ENCODE measurements at places on chromosomes 11 and 22.

DNA sequence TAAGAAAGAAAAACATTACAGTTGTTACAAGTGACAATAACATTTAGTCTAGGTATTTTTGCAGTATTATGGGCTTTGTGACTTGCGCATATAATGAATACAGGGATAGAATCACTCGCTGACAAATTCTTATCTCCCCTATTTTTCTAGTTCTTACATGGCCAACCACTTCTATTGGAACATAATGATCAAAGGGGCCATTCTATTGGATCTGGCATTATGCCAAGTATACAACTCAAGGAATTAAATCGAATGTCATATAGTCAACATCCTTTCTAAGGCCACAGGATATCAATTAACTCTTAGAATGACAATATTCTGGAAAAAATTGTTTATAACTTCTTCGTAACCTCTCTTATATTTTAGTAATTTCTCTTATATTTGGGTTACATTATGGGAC lies 272.0 kb downstream of the TTC28 start:
- no peak for DNase-seq

DNA sequence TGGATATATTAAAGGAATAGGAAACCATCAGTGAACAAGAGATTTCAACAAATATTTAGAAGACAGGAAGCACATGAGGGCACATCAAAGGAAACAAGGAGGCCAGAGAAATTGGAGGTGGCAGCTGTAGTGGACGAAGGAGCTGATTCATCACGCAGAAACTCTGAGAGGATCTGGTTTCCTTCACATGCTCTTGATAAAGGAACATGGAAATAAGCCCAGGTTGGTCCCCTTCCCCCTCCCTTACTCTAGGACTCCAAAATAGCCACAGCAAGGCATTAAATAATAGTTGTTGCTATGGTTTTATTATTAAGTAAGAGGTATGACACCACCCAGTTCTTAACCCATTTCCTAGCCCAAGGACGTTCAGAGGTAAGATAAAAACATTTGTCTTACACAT lies 11.3 kb downstream of the IZUMO1R start:
- no peak for DNase-seq

DNA sequence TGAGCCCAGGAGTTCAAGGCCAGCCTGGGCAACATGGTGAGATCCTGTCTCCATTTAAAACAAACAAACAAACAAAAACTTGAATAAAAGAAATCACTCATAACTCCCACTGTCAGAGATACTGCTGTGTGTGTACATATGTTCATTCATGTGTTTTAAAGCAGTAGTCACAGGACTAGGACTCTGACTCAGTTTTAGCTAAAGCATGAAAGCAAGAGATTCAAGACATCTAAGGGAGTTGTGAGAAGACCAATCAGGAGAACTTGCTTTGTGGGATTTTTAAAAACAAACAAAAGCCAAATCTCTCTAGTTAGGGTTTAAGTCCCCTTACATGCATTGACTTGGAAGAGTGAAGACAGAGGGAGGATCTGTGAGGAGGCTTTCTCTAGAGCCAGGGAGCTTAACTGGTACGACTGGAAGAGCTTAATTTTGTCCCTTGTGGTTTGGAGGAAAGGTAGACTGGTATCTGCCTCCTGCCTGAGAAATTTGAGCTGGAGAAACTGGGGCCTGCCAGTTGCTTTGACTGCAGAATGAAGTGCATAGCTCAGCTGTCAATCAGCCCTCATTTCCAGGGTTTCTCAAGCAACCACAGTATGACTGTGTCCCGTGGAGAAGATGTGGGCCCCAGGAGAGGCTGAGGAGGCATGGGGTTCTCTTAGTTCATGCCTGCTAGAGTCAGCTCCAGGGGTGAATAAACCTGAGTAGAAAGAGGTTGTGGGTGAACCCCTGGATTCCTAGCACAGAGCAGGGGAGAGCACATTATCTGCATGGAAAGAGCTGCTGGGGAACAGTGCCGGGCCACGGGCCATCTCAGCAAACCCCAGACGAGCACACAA lies 30.6 kb downstream of the EXPH5 start:
- DNase-seq: no peak

- no peak for DNase-seq
Observed at GRCh38 chr22:46377525-46378425, 42.3 kb downstream of the TRMU start.

DNA sequence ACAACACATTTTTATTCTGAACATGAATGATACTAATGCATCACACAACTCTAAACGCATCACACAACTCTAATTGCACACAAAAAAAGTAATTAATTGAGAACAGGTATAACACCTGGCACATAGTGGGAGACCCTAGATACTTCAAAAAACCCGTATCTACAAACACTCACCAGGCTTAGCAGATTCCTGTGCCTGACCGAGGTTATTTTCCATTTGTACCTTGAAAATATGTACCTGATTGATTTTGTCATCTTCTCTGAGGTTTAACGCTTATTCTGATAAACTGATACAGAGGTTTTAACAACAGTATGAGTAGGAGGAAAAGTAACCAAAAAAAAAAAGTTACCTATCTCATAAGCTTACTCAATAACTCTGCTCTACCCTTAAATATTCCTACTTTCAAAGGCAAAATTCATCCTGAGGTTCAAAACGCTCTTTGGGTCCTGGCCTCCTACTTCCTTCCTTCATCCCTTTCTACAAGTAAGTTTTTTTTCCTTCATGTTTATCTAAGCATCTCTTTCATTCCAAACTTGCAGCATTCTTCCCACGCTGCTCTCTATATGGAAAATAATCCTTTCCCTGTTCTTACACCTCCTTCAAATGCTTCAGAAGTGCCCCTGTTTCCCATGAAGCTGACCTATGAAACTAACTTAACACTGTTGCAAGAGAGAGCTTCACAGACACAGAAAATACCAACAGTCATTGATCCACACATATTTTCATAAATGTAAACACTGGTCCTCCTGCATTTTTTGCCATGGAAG lies 73.3 kb downstream of the ETS1 start:
- no peak for DNase-seq

DNA sequence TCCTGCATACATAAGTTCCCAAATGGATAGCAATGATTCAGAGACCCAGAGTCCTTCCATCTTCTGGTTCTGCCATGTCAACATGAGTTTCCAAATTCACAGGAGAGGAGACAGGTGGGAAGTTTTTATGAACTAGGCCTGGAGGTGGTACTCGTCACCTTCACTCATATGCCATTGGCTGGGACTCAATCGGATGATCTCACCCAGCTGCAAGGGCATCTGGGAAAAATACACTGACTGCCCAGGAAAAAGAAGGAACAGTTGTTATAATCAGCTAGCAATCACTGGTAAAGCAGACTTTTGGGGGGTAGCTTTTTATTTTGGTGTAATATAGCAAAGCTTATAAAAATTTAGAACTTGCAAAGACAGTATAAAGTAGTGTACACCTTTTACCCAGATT lies 83.9 kb downstream of the OTOG start:
- DNase-seq: no peak

DNA sequence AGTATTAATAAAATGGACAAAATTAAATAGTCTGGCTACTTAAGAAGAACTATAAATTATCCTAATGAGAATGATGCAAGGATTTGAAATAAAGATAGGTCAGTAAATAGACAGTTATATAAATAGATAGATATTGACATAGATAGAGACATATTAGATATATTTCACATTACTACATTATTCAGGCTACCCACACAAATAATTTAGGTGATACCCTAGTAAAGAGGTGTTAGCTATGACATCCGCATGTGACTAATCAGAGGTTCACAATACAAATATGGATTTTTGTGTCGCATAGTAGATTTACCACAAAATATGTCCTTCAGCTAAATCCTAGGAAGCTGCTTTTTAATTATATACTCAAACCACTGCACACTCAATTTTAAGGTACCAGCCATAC lies 729.0 kb upstream of the ANO3 start:
- DNase-seq: no peak

DNA sequence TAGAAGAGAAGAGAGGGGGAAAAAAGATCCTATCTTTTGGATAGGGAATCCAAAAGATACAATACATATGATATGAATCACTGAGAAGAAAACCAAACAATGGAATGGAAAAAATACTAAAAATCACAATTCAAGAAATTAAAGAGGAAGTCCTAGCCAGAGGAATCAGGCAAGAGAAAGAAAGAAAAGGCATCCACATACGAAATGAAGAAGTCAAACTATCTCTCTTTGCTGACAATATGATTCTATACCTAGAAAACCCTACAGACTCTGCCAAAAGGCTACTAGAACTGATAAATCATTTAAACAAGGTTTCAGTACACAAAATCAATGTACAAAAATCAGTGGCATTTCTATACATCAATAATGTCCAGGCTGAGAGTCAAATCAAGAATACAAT lies 91.4 kb downstream of the EFCAB6 start:
- DNase-seq: no peak

DNA sequence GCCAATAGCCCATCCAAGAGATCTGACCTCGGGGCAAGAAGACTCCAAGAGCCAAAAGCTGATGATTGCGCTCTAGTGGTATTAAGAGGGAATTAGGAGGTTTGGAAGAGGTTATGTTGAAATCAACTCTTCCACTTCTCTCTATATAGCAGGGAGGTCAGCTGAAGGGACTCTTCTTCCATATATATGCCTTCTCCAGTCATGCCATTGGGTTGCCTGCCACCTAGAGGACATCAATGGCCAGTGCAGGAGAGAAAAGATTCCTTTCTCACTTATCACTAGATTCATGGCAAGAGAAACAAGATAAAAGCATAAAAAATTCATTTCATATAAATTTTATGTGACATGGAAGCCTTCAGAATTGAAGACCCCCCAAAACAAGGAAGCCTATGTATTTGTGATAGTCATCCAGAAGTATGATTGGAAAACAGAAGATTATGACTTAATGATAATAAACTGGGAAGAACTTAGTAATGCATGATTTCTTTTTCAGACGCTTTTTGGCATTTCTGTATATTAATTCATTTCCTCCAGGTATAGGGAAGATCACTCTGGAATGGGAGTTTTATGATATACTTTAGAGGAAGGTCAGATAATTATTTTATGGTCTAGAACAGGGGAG lies 435.1 kb upstream of the DDI1 start:
- no peak for DNase-seq

DNA sequence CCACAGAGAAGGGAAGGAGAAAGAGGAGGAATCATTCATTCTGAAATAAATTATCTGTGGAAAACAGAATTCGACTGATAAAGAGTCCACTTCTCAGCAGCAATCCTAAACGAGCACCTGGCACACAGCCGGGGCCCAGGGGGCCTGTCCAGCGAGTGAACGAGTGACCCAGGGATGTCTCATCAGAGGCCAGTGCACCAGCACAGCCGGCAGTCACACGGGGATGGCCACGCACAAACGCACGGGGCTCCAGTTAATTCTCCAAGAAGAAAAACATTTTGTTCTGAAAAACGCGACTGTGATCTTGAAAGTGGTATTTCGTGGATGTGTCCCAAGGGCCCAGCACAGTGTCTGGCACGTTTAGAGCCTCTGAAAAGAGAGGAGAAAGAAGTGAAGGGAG lies 154.6 kb downstream of the BRD1 start:
- no peak for DNase-seq

DNA sequence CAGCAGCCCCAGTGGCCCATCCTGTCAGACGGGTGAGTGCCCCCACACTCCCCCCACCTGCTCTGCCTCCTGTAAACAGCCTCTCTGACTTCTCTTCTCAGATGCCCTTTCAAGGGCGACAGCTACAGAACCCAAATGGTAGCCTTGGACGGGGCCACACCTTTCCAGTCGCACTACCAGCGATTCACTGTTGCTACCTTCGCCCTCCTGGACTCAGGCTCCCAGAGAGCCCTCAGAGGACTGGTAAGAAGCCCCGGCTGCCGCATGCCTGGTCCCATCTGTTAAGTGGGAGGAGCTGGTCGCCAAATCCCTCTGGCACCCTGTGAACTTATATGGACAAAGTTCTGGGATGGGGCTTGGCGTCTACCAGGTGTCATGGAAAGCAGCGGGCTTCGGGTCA lies 6.2 kb downstream of the ZP1 start:
- no peak for DNase-seq

GRCh38 chr22:30201945-30202344 lies 44.6 kb downstream of the LIF start:
- no peak for DNase-seq

GRCh38 chr11:112310419-112310818 lies 49.8 kb upstream of the PLET1 start:
- DNase-seq: no peak

DNA sequence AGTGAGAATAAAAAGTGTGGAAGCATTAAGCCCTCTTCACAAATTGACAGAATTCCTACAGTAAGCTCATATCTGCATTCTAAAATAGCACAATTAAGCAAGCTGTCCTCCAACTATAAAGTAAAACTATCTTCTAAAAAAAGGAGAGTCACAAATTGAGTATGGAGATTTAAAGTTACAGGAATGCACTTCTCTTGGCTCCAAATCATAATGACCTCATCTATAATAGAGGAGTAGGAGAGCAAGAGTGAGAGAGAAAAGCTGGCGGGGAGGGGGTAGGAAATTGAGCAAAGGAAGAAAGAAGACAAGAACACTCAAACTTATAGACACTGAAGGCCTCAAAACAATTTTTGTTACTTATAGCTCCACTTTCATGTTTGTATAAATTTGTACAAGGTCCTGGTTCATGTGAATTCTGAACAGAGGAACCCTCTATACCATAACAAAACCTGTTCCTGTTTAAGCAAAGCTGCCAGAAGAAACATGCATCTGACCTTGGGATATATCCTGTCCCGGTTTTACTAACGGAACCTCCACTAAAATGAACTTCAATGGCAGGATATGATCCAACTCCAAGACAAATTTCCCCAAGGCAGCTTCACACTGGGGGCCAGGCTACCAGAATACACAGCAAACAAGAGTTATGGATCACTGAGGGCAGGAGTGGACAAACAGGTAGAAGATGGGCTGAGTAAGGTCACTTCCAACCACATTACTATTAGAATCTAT lies 37.2 kb downstream of the SLC35F2 start:
- DNase-seq: no peak

DNA sequence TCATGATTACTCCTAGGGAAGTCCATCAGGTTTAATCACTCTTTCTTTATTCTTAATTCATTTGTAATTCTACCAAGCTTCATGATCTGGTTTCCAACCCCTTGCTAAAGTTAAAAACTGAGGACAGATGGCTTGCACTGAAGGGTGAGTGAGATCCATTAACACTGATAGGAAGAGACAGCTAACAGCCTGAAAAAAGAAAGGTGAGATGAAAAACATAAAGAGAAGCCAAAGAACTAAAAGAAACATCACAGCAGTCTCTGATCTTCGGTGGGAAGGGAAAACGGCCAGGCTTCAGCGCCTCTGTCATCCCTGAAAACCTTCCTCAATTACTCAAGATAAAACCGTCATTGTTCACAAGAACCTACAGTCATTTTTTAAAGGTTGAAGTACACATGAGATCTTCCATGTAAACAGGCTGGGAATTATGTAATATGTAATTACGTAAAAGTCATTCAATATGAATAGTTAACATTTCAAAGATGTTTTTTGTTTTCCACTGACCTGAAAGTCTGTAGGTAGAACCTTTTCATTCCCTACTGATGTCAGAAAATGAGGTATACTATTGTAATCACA lies 41.3 kb downstream of the VSIG10L2 start:
- no peak for DNase-seq

DNA sequence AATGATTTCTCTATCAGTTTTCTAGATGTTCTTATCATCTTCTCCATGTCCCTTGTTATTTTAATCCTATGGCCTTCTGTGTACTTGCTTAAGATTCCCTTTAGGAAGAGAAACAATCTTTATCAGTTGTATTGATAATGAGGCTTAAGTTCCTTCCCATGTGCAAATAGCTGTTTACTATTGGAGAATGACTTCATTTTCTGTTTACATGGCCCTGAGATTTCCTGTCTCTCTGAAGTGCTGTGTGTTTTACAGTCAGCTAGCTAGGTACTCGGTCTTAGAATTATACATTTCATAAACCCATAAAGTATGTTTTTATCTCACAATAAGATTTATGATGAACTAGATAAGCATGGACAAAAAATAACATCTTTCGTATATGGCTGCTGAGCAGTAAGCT lies 67.5 kb upstream of the CCDC179 start:
- no peak for DNase-seq
